HFFc6 (cell line): ENCODE measurements at places on chromosomes 6 and 20.

DNA sequence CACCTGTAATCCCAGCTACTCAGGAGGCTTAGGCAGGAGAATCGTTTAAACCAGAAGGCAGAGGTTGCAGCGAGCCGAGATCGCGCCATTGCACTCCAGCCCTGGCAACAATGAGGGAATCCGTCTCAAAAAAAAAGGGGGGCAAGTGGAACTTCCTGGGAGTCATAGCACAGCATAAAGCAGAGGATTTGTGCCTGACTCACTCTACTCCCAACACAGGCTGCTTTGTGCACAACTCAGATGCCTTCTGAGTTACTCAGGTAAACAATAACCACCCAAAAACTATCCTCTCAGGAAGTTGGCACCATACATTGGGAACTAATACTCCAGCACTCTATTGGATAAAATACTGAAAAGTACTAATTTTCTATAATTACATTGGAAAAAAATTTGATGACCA lies 2.5 kb upstream of the TMEM244 start:
- no peaks in the 10 kb centered on the region for H3K36me3 ChIP-seq
- no peak overlapping the region for H3K4me3 ChIP-seq
- H3K27me3 ChIP-seq: no peaks in the 10 kb centered on the region
- DNase-seq: peak; percentile 76

DNA sequence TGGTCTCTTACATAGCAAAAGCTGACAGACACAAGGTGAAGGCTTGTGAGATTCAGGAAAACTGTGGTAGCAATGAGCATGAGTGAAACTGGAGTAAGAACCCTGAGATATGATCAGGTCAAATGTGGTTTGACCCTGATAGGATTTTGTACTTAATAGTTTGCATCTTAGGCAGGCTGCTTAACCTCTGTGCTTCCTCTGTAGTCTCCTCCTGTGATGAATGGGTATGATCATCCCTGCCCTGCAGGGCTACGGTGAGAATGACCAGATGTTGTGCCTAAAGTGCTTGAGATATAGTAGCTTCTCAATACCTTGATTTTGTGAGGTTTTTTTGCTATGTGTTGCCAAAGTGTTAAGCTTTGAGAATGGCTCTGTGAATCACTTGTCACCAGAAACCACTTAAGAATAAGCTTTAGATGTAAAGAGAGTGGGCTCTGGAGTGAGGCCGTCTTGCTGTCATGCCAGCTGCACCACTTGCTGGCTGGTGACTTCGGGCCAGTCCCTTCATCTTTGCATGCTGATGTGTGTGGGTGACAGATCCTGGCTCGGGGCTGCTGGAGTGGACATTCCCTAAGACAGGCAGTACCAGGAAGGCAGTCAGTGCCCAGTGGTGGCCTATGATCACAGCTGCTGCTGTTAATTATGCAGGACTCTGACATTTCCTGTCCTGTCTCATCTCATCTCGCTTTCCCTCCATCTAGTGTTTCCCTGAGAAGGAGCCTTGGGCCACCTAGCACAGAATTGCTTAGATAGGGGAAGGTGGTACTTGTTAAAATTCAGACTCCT lies 254.7 kb downstream of the NFATC2 start:
- H3K27ac ChIP-seq: no peak overlapping the region
- peaks cover 27% of the 10 kb centered on the region for H3K27me3 ChIP-seq
- peaks cover 11% of the 10 kb centered on the region for H3K4me1 ChIP-seq
- no peak for DNase-seq

DNA sequence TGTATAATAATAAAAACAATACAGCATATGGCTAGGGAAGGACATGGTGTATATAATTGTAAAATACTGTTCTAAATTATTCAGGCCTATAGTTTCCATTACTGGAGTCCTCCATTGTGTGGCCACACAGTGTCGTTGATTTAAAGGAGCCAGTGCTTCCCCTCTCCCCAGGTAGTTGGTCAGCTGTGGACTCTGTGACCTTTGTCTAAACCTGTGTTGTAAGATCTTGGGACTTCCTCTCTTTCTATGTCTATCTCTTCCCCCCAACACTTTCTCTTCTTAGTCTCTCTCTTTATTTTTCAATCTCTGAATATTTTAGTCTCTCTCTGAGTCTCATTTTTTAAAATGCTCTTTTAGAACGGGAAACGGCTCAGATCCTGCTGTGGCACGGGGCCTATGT lies 35.6 kb downstream of the BRPF3 start:
- no peaks in the 10 kb centered on the region for H3K4me1 ChIP-seq
- H3K36me3 ChIP-seq: peaks cover 13% of the 10 kb centered on the region
- DNase-seq: no peak
- H3K4me3 ChIP-seq: no peak overlapping the region
- no peak overlapping the region for H3K27ac ChIP-seq

DNA sequence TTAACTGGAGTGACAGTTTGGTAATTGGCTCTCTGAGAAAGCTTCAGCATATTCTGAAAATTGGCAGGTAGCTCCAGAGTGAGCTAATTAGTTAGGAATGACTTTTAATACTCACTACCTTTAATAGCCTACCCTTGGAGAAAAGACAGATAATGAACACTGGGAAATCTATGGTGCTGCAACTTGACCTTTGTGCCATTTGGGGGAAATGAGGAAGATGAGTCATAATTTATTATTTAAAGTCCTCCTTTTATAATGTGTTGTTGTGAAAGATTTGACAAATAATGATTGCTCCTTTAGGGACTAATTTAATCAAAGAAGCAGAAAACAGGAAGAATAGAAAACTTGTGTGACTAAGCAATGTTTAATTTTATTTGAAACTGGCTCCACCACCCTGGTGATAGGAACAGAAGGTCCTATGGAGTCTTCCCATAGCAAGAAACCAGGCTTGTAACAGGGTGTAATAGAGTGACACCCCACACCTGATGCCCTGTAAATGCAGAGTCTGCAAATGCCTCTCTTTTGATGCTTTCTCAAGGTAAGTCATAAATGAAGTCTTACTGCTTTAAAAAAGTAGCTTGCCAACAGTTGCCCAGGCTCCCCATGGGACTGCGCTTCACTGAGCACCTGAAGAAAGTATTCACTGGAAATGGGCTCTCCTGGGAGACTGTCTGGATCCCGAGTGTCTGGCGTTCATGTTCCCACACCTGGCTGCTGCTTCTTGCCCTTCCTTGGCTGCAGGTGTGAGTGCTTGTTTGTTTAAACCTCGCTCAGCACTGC lies 134.4 kb downstream of the LRRC1 start:
- H3K4me1 ChIP-seq: peaks cover 33% of the 10 kb centered on the region
- H3K27me3 ChIP-seq: no peaks in the 10 kb centered on the region; the same call in 1 of the 2 replicates
- DNase-seq: no peak
- H3K4me3 ChIP-seq: no peak overlapping the region
- peaks cover 5% of the 10 kb centered on the region; the same call in 1 of the 2 replicates for H3K36me3 ChIP-seq
- no peak overlapping the region for H3K27ac ChIP-seq

DNA sequence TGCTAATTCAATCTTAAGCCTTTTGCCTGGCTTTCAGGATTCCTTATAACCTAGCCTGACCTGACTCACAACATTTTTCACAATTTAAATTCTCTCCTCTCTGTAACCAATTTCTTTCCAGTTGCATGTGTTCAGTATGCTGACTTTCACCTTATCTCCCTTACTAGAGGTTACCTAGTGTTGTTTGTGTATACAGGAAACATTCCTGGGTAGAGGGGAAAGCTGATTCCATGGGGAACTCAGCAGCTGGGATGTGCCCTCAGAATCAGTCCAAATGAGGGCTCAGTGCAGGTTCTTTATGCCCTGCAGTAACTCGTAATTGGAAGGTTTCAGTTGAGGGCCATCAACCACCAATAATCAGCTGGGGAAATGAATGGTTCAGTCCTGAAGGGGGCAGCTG lies 18.5 kb downstream of the PKIB start:
- H3K4me3 ChIP-seq: no peak overlapping the region
- H3K4me1 ChIP-seq: no peaks in the 10 kb centered on the region
- no peaks in the 10 kb centered on the region for H3K36me3 ChIP-seq
- no peaks in the 10 kb centered on the region for H3K27me3 ChIP-seq
- H3K27ac ChIP-seq: no peak overlapping the region
- DNase-seq: no peak

GRCh38 chr6:85115876-85116275 lies 334.0 kb upstream of the NT5E start:
- no peaks in the 10 kb centered on the region for H3K36me3 ChIP-seq
- no peak overlapping the region for H3K4me3 ChIP-seq
- DNase-seq: no peak
- no peaks in the 10 kb centered on the region; the same call in 1 of the 2 replicates for H3K4me1 ChIP-seq

DNA sequence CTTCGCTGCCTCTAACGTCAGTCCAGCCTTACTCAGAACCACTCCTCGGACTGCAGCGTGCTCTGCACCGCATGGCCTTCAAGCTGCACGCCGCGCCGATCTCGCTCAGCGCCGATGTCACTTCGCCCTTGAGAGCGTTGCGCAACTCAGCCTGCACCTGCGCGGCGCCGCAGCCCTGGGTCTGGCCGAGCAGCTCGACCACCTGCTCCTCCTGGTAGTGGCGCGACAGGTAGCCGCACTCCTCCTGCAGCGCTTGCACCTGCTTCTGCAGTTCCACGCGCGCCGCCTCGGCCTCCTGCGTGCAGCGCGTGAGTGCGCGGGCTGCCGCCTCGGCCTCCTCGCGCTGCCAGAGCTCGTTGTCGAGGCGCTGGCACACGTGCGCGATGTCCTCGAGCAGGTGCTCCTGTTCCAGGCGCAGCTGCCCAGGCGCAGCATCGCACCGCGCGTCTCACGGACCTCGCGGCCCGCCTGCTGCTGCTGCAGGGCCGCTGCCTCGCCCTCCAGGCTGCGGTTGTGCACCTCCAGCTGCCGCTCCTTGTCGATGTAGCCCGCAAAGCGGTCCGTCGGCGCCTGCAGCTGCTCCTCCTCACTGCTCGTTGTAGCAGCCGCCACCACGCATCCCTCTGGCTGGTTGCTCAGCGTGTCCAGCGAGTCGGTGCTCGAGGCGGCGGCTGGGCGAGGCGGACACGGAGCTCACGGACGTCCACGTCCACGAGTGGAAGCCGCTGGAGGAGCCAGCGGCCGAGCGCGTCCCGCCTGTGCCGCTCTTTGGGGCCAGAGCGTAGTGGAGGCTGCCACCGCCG lies 380.6 kb upstream of the CHD6 start:
- no peaks in the 10 kb centered on the region for H3K27me3 ChIP-seq
- no peaks in the 10 kb centered on the region for H3K4me1 ChIP-seq
- no peak overlapping the region for H3K4me3 ChIP-seq
- no peak for DNase-seq
- H3K36me3 ChIP-seq: peaks cover 5% of the 10 kb centered on the region

- no peak overlapping the region for H3K27ac ChIP-seq
- DNase-seq: no peak
- no peaks in the 10 kb centered on the region; the same call in 1 of the 2 replicates for H3K27me3 ChIP-seq
- H3K4me3 ChIP-seq: no peak overlapping the region
- peaks cover 6% of the 10 kb centered on the region; the same call in 1 of the 2 replicates for H3K4me1 ChIP-seq
These were observed 97.4 kb upstream of the IFNGR1 start for GRCh38 chr6:137316626-137317025.

DNA sequence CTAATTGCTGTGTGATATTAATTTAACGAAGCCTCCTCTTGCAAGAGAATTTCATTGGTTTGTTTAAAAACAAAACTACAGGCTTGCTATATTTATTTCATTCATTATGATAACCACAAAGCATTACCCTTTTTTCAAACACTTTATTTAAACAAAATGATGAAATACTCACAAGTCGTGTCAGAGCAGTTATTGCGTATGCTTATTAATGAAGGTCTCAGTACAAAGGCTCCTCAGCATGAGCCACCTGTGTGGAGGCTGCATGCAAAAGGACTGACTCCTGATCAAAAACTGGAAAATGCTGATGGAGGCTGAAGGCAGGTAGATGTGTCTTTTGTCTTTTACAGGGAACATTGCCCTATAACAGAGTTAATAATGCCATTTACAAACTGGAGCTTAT lies 130.5 kb downstream of the CRYBG1 start:
- no peak overlapping the region for H3K4me3 ChIP-seq
- peaks cover 11% of the 10 kb centered on the region for H3K27me3 ChIP-seq
- no peaks in the 10 kb centered on the region for H3K4me1 ChIP-seq
- no peak overlapping the region for H3K27ac ChIP-seq

GRCh38 chr6:35453236-35453635 lies 1.1 kb downstream of the FANCE start:
- 0 out of 2 replicates have a peak, but pooled peaks cover 7% of the 10 kb centered on the region for H3K36me3 ChIP-seq
- DNase-seq: no peak
- H3K4me1 ChIP-seq: peaks cover 32% of the 10 kb centered on the region
- peak overlapping the region; percentile 87 for H3K4me3 ChIP-seq
- peak overlapping the region; percentile 47 for H3K27ac ChIP-seq

GRCh38 chr6:142913036-142913510 lies 31.9 kb downstream of the HIVEP2 start:
- DNase-seq: no peak
- H3K36me3 ChIP-seq: peaks cover 32% of the 10 kb centered on the region
- no peak overlapping the region for H3K4me3 ChIP-seq

GRCh38 chr6:119985952-119986736 lies 636.6 kb upstream of the MAN1A1 start:
- no peaks in the 10 kb centered on the region for H3K27me3 ChIP-seq
- DNase-seq: no peak
- H3K4me1 ChIP-seq: no peaks in the 10 kb centered on the region
- no peak overlapping the region for H3K4me3 ChIP-seq
- H3K27ac ChIP-seq: no peak overlapping the region

GRCh38 chr6:155050311-155050710 lies 55.2 kb downstream of the TIAM2 start:
- no peaks in the 10 kb centered on the region; the same call in 1 of the 2 replicates for H3K27me3 ChIP-seq
- peaks cover 19% of the 10 kb centered on the region for H3K4me1 ChIP-seq
- H3K36me3 ChIP-seq: no peaks in the 10 kb centered on the region

- no peaks in the 10 kb centered on the region for H3K4me1 ChIP-seq
- no peak for DNase-seq
- H3K36me3 ChIP-seq: peaks cover 3% of the 10 kb centered on the region; the same call in 1 of the 2 replicates
- H3K27me3 ChIP-seq: no peaks in the 10 kb centered on the region
These were observed 656.7 kb upstream of the ID4 start for GRCh38 chr6:19180348-19181072.

DNA sequence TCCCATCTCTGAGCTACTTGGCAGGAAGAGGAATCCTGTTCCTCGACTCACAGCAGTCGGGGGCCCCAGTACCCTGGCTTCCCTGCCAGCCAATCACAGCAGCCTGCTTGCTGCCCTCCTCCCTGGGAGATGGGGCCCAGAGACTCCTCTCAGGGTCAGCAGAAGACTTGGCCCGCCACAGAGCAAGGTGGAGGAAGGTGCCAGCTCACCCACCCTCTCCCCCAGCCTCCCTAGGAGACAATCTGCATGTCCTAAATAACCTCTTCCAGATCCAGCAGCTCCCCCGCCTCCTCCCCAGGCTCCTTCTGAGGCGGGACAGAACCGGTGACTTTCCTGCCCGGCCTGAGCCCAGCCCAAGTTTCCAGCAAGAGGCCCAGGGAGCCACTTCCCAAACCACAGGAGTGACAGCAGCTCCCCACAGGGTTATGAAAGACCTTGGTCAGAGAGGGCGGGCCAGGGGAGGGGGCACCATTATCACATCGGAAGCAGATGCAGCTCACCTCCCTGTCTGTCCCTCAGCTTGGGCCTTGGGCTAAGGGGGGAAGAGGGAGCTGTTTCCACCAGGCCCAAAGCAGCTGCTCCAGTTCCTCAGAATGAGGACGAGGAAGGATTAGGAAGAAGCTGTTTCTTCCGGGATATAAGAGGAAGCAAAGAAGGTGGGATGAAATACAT lies 2.3 kb downstream of the CCND3 start:
- H3K36me3 ChIP-seq: peaks cover 9% of the 10 kb centered on the region
- H3K4me1 ChIP-seq: peaks cover 52% of the 10 kb centered on the region
- peak overlapping the region; percentile 94 for H3K4me3 ChIP-seq
